ENCODE measurements at places on chromosomes 7 and 10. TPM values are rescaled to one million over a fixed set of nuclear protein-coding genes. Genes with fewer than 3 reads are reported as not detected.

GFRA1 gene
- polyA plus RNA-seq = not detected

DNA sequence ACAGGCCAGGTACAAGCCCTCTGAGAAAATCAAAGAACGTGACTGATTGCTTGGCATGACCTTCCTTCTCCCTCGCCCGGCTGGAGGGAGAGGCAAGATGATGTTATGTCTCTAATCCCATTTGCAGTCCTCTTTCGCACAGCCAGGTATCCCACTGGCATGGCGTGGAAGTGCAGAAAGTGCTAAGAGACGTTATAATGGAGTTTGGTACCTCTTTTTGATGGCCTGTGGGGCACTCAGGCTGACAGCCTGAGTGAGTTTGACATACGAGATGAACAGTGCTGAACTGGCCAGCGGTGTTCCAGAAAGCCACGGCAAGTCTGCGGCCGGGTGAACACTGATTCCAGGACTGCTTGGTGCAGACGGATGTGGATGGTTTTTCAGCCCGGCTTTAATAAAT lies 241.6 kb downstream of the RAB11FIP2 start:
- no peak for DNase-seq

DNA sequence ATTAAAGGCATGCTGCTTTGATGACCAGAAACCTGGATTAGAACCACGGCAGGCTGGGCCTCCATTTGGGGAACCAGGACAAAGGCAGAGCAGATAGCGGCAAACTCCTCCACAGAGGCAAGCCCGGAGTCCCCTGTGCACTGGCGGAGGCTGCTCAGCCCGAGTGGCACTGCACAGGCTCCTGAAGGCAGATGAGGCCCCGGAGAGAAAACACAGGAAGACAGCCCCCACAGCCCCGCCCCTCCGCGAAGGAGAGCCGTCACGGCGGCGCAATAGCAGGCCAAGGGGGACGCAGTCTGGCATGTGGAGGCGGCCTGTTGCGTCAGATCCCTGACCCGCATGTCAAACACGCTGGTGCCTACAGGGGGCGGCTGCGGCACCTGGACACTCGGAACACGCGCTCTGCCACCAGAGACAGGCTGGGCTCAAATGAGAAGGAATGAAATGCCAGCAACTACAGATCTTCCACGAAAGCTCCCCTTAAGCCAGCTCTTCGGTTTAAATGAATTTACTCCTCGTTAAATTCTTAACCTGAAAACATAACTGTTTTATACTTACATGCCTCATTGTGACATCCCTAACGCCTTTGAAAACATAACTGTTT lies 128.5 kb downstream of the MAD1L1 start:
- peak; percentile 65 for DNase-seq

GRCh38 chr10:28853195-28853594 lies 175.9 kb downstream of the BAMBI start:
- DNase-seq = no peak

DNA sequence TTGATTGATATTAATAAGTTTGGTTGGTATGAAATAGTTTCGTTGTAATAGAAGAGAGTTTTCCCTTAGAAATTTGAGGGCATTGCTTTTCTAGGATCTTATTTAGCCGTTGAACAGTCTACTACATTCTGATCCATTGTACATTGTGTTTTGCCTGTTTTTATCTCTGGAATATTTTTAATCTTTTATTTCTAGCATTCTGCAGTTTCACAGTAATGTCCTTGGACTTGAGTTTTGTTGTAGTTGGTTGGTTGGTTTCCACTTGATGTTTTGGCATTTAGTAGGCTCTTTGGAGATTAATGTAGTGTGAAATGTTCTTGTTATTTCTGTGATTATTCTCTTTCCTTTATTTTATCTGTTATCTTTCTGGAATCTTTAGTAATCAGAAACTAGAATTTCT lies 112.4 kb downstream of the CCSER2 start:
- no peak for DNase-seq

GRCh38 chr7:36192053-36192824 lies 39.2 kb downstream of the EEPD1 start:
- peak; percentile 93 for DNase-seq

Data from CD14-positive monocyte (primary cell).